ENCODE measurements at places on chromosomes 2 and 18. TPM values are rescaled to one million over a fixed set of nuclear protein-coding genes. Genes with fewer than 3 reads are reported as not detected.

The ADGRF3 gene
- total RNA-seq, result 0.27 TPM

The KCNK3 gene
- 0.29 TPM for total RNA-seq

The TBR1 gene
- total RNA-seq, result not detected

- no peak for DNase-seq
Measured at GRCh38 chr2:143581134-143581533, 451.9 kb downstream of the ARHGAP15 start.

DNA sequence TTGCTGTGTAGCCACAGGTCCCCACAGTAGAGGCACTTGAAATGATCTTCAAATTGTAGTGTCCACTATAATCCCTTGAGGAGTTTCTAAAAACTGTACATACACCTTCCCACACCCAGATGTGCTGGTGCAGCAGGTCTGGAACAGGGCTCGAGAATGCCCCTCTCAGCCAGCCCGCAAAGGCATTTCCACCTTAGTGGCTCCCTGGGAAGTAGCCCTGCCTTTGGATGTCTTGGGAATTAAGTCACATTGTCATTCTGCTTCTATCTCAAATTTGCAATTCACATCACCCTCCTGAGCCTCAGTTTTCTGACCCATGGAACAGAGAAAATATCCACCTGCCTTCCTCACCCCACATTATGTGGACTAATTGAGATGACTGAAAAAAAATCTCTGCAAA is 44.3 kb upstream of the TCF7L1 start:
- DNase-seq, result no peak

Measured in uterus (tissue), 4 donors.